Occipital lobe (tissue), 3 donors: ENCODE measurements at places on chromosomes 16 and 17. TPM values are rescaled to one million over a fixed set of nuclear protein-coding genes. Genes with fewer than 3 reads are reported as not detected.

Gene ITGAE
- 6.2 TPM for total RNA-seq

Gene LPCAT2
- 3.1 TPM for total RNA-seq

Gene NACA2
- not detected for total RNA-seq

Gene KCTD19
- total RNA-seq, result 0.31 TPM

Gene HID1
- 13.7 TPM for total RNA-seq

Gene PLA2G10
- total RNA-seq, result not detected

Gene LRRC37A3
- 62.4 TPM for total RNA-seq

Gene TBC1D3D
- total RNA-seq, result 1.6 TPM

Gene SREBF1
- total RNA-seq, result 12.6 TPM

Gene NPIPB13
- 0.78 TPM for total RNA-seq

Gene SHBG
- not detected for total RNA-seq

Gene LRRC36
- 1.4 TPM for total RNA-seq

Gene DNASE1
- total RNA-seq, result 35.9 TPM

Gene ARL5C
- total RNA-seq, result not detected

Gene CDK5R1
- total RNA-seq, result 255 TPM
